Sigmoid colon (tissue), 7 donors: ENCODE measurements at places on chromosomes 12 and 14. TPM values are rescaled to one million over a fixed set of nuclear protein-coding genes. Genes with fewer than 3 reads are reported as not detected.

The ATXN7L3B gene
- 19.4 TPM for polyA plus RNA-seq

The PROX2 gene
- polyA plus RNA-seq: not detected

The PAPLN gene
- 0.46 TPM for polyA plus RNA-seq

The FGF23 gene
- polyA plus RNA-seq: not detected

The POTEM gene
- polyA plus RNA-seq: not detected

The ACRBP gene
- 3.1 TPM for polyA plus RNA-seq

The CLEC14A gene
- polyA plus RNA-seq: 0.60 TPM

The GPR162 gene
- 7.6 TPM for polyA plus RNA-seq

The CTSG gene
- polyA plus RNA-seq: not detected

The SERPINA12 gene
- polyA plus RNA-seq: not detected

The SLC2A14 gene
- polyA plus RNA-seq: not detected

The DIABLO gene
- 61.3 TPM for polyA plus RNA-seq

The RIPK3 gene
- 66.4 TPM for polyA plus RNA-seq

The C1S gene
- polyA plus RNA-seq: 244 TPM

The MFAP5 gene
- 36.0 TPM for polyA plus RNA-seq

The GZMB gene
- polyA plus RNA-seq: 8.0 TPM

The PSEN1 gene
- polyA plus RNA-seq: 11.4 TPM

The ATP5MC2 gene
- 535 TPM for polyA plus RNA-seq

The TTC8 gene
- 8.0 TPM for polyA plus RNA-seq

The PRPF39 gene
- 5.5 TPM for polyA plus RNA-seq

The TAS2R14 gene
- 1.1 TPM for polyA plus RNA-seq

The GPR68 gene
- polyA plus RNA-seq: 0.46 TPM
